Glomerular endothelial cell (primary cell): ENCODE measurements at places on chromosomes 12 and 14.

DNA sequence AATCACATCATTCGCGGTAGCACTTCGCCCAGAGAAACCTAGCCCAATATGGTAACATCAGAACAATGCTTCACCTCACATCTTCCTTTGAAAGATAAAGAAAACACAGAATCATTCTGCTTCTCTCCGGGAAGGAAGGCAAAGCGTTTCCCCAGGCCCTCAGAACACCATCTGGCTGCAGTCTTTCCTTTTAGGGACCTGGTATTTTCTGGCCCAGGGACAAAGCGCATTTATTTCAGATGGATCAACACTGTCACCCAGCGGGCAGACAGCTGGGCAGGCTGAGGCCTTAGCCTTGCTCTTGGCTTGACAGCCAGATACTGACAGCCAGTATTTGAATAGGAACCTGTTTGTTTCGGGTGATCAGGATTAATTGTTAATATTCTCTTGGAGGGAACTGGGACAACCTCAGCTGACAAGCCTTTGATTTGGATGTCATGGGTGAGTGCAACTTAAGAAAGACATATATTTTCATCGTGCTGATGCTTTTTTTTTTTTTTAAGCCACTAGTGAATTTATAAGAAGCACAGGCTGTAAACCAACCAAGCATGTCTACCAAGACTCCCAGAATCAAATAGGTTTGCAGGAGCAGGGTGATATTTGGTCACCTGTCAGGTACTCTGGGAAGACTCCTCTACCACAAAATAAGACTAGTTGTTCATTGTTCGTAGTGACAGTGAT is 118.9 kb downstream of the VEZT start:
- DNase-seq, result peak; percentile 68

DNA sequence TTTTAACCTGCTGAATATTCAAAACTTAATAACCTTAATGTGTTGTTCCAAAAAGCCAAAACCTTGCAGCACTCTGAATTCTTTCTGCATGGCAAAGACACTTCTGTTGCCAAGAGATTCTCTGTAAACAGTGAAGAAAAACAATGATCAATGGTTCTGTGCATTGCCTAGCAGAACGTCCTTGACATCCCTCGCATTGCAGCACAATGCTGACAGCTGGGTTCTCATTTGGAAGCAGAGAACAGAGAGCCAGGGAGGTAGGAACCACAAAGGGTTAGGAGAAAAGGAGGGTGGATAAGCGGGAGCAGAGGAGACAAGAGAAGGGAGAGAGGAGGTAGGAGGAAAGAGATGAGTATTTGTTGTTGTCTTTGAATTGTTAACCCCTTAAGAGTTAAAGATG is 501.1 kb downstream of the NAV3 start:
- no peak for DNase-seq

- DNase-seq, result no peak
These were observed 188.9 kb upstream of the PDZRN4 start for GRCh38 chr12:40999210-40999609.

- no peak for DNase-seq
These were observed 133.5 kb downstream of the FOXN3 start for GRCh38 chr14:89283327-89284060.

GRCh38 chr12:41476499-41477439 is 288.6 kb downstream of the PDZRN4 start:
- no peak for DNase-seq

DNA sequence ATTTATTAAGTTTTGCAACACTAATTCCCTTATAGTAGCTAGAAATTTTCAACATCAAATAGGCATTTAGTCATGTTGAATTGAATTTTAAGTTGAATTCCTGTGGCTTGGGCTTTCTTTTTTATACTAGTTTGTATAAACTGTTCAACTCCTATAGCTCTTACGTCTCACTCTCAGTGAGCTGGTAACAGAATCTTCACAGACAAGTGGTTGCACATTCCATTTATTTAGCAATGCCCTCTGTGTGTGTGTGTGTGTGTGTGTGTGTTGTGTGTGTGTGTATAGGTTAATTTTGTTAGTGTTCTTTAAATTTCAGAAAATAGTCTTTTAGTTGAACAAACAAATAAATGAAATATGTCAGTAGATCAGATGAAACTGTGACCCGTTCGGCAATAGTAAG is 425.0 kb downstream of the NPAS3 start:
- no peak for DNase-seq

DNA sequence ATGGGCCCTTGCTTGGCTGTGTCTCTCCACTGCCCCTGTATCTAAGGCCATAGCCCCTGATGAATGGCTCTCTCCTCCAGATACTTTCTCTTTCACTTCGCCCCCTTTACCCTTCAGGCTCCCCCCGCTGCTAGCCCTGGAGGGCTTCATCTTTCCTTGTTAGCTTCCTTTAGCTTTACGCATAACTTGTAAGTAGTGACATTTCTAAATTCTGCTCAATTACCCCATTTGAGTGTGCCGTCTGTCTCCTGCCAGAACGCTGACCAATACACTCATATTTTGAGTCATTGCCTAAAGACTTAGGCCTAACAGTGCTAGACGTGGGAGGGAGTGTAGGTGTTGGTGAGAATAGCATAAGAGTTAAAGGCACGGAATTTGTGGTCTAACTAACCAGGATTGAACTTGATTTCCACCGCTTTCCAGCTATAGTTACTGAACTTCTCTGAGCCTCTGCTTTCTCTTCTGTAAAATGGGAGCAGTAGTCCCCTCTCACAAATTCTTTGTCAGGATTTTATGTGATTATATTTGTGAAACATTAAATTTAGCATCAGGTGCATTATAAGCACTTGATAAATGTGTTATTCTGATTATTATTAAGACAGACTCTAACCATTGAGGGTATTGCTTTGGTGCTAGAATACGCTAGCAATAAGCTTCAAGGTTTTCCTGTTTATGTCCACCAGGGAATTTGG is 129.3 kb downstream of the ZFP36L1 start:
- DNase-seq, result no peak

- DNase-seq, result no peak
These were observed 440.8 kb downstream of the NRXN3 start for GRCh38 chr14:78610994-78611393.

GRCh38 chr14:72968316-72968715 is 42.1 kb downstream of the DCAF4 start:
- DNase-seq, result no peak

DNA sequence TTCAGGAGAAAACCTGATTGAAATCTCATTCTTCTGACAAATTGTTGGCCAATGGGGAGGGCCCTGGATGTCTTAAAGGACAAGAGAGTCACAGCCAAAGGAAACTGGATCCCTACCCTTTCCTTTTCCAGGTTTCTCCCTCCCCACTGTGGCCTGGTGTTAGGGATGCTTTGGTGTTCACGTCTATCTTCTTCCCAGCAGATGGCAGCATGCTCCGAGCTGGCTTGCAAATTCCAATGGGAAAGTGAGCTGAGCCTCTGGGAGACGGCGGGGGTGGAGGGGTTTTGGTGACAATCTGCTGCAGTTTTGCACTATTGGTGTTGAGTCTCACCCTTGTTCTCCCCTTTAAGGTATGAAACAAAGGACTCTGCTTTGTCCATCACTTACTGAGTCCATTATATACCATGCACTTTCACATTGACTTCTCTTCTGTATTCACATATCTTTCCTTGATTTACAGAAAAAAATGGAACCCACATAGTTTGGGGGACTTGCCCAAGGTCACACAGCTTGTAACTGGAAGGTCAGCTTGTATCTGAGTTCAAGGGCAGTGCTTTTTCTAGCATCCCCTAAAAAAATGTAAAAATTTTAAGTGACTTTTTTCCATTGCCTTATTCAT is 39.3 kb downstream of the CCDC177 start:
- DNase-seq, result no peak

DNA sequence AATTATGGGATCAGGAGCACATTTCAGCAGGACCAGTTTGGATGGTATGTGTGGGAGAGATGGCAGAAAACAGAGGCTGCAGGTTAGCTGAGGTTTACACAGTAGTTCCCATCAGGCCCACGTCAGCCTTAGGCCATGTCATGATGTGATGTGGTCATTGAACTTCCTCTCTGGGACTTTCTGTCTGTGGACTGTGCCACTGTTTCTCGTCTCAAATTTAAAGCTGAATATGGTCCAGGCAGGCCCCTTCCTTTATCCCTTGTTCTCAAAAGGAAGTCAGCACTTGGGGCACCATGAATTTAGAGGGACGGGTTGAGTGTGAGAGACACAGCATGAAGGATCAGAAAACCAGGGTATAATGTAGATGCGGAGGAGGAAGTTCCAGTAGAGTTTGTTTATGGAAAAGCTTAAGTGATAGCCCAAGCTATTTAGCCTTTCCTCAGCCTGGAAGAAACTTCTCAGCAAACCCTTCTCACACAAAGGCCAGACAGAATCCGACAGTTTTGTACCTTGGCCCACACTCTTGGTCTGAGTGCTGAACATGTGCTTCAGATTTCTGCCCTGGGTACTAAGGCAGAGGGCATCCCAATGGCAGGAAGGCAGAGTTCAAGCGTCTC is 3.6 kb upstream of the IGFBP6 start:
- DNase-seq, result no peak

DNA sequence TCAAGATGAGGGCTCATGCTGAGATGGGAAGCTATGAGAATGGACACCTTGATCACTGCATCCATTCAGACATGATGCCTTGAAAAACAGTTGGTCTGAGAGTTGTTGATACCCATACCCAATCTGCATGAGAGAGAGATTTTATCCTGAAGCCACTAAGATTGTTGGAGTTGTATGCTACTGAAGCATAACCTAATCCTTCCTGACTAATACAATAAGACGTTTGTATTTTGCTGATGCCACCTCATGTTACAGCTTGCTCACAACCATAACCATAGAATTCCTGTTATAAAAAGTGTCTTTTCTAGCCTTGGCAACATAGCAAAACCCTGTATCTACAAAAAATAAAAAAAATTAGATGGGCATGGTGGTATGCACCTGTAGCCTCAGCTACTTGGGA is 12.7 kb upstream of the SERPINA1 start:
- DNase-seq, result no peak

GRCh38 chr12:76006028-76006925 is 25.3 kb downstream of the PHLDA1 start:
- no peak for DNase-seq

DNA sequence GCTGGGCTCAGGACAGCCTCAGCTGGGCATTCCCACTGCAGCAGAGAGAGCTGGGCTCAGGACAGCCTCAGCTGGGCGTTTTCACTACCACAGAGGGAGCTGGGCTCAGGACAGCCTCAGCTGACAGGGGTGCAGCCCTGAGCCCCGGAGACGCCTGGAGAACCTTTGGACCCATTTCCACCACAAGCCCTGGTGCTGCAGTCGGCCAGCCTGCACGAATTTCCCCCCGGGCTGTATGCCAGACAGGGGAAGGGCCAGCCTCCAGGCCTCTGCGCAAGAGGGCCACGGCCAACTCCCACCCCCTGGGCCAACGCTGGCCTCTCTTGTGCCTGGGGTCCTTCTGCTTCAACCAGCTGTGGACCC is 2.6 kb upstream of the C14orf180 start:
- DNase-seq, result no peak

DNA sequence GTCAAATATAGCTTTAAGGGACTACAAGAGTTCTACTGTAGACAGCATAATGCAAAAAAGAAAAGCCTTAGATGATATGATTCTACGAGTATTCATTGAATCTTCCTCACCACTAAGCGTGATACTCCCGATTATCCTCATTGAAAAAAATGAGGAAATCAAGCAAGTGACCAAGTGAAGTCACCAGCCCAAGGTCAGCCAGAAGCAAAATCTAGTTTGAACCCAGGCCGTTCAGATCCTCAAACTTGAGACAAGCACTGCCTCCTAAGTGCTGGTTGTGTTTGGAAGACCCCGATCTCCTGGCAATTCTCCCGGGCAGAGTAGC is 845 bp downstream of the GIT2 start:
- DNase-seq, result no peak

GRCh38 chr14:94612174-94612573 is at the start of gene SERPINA3:
TSS of gene SERPINA3 (plus strand) at chr14:94612391. CDS start at chr14:94614442, 2,051 bp downstream.
- no peak for DNase-seq

- DNase-seq, result no peak
These were observed 13.9 kb downstream of the GALNT9 start for GRCh38 chr12:132315507-132315906.
